GM23248 (cell line): ENCODE measurements at places on chromosomes 3 and 15. TPM values are rescaled to one million over a fixed set of nuclear protein-coding genes. Genes with fewer than 3 reads are reported as not detected.
A peak's percentile ranks its signal among the peaks of the same experiment; 100 is the strongest.

DNA sequence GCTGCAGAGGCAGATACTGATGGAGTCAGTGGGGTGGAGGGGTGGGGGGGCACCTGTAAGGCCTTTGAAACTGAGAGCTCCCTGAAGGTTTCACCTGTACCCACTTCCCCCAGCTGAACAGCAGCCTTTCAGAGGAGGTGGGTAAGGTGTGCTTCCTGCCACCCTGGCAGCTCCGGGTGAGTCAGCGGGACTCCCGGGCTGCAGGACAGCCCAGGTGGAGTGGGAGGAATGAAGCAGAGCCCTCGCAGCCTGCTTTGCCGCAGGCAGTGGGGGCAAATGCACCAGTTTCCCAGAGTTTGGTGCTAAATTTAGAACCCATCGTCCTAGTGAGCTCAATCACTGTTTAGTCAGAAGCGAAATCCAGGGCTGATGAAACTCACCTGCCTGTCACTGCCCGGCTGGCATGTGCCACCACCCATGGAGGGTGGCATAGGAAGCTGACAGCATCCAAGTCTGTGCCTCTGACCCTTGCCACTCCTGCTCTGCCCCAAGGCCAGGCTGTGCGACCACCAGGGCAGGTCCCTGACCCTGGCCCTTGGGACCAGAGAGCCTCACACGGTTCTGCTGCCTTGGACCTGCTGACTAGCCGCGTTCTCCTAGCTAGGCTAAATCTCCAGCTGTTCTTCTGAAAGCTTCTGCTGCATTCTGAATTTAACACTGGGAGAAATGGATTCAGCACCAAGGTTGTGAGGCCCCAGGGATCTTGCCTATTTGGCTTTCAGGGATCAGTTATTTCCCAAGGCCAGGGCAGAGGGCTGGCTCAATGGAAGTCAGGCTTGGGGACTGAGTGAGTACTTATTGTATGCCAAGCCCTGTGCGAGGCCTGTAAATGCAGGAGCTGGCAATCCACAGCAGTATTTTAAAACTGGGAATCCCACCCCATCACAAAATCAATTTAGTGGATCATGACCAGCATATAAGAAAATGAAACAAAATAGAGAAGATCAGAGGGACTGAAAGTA, 67.3 kb upstream of the RASGRF1 start:
- no peak for DNase-seq

DNA sequence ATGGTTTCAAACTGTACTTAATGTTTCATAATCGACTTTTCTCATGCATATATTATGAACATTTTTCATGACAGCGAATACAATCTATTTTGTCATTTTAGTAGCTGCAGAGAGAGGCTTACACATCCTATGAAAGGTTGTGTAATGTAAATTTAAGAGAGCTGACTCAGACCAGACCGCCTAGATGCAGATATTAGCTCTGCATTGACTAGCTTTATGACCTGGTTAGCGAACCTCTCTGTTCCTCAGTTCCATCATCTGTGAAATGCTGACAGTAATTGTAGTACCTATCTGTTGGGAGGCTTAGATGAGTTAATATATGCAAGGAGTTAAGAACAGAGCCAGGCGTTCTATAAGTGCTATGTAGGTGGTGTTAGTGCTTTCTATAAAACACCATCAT, 116.2 kb upstream of the RASGRP1 start:
- DNase-seq, result no peak

GRCh38 chr3:194206320-194206719, 70.4 kb downstream of the HES1 start:
- peak; percentile 21 for DNase-seq

The HDC gene
- total RNA-seq, result not detected in 2 replicates

DNA sequence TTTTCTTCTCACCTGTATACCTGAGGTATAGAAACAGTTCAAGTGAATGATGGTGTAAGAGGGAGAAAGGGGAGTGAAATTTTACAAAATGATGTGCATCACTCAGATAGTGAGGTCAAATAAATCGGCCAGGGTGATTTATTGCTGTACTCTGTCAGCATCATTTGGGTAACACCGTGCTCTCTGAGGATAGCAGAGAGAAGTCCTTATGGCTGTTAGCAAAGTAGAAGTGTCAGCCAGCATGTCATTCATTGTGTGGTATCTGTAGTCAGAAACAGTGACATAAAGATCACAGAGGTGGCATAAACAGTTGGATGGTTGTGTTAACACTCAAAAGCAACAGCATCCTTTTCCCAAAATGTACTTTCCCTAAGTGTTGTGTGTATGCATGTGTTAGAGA, 53.4 kb downstream of the PSMD6 start:
- DNase-seq, result no peak
